ENCODE measurements at places on chromosomes 7 and 10.

DNA sequence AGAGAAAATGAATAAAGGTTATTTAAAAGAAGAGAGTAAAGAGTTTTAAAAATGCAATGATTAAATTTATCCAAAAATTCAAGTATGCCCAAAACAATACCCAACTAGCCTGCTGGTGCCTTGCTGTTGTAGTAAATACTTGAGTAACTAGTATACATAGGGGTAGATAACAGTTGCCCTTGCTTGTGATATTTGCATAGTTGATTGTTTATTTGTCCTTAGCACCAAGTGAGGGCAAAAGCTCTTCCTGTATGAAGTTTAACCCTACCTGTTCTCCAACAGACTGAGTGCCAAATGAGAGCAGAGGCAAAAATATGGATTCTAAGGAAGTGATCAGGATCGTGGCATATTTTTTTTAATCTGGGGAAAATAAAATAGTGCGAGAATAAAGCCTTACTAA is 85.0 kb downstream of the PTN start:
- peak; percentile 29 for DNase-seq

GRCh38 chr7:157616426-157616825 is 279.6 kb downstream of the DNAJB6 start:
- no peak for DNase-seq

DNA sequence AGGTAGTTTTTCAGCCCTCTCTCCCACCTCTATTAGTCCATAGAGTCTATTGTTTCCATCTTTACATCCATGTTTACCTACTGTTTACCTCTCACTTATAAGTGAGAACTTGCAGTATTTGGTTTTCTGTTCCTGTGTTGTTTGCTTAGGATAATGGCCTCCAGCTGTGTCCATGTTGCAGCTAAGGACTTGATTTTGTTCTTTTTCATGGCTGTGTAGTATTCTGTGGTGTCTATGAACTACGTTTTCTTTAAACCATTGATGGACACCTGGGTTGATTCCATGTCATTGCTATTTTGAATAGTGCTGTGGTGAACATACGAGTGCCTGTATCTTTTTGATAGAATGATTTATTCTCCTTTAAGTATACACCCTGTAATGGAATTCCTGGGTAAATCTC is 292.4 kb downstream of the PHF14 start:
- no peak for DNase-seq

DNA sequence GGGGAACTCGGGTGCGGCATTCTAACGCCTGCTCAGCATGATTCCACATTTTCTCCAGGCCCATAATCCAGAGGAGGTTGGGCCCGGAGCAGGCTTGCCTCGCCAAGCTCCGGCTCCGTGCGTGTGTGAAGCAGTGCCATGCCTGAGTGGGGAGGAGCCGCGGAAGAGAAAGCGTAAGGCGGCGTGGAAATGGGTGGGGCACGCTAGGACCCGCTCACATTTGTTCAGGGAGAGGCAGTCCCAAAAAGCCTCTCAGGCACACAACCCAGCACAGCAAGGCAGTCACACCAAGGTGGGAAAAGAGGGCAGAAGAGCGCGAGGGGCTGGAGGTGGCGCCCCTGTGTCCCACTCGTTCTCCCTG is 695 bp upstream of the VDAC2 start:
- no peak for DNase-seq

DNA sequence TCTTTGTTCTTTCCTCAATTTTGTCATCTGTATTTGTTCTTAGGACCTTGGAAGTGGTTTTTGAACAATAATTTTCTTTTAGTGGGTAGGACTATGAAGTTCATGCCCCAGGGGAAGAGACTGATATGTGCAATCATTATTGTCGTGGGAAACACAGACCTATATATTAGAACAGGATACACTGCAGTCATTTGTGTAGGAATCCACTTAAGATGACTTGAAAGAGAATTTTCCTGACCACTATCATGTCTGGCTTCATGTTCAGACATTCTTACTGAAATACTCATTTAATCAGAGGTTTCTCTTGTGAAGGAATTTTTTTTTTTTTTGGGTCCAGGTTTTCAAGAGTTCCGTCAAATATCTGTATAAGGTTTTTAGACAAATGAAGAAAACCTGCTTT is 163.6 kb downstream of the SUGCT start:
- no peak for DNase-seq

DNA sequence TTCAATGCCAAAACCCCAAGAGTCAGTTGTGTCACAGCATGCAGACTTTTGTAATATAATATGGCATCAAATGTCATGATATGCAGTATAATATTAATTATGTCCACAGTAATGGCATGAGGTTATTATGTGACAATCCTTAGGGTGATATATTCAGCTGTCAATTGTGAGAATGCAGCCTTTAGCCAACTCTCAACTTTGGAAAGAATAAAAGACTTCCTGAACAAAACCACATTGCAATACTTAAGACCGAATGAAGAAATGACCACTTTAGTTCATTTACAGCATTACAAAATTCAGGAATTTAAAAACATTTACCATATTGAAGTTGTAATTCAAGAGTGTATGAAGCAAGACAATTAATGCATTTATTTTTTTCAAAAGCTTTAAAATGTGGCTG is 45.4 kb downstream of the CPVL start:
- DNase-seq, result no peak

- peak; percentile 74 for DNase-seq
These were observed 58.0 kb downstream of the CALML3 start for GRCh38 chr10:5582736-5583135.

Data from mesendoderm (in vitro differentiated cells).